ENCODE measurements at places on chromosomes 3 and 15. TPM values are rescaled to one million over a fixed set of nuclear protein-coding genes. Genes with fewer than 3 reads are reported as not detected.
A peak's percentile ranks its signal among the peaks of the same experiment; 100 is the strongest.

GRCh38 chr3:64518496-64518895 is 169.3 kb downstream of the ADAMTS9 start:
- DNase-seq, result no peak

DNA sequence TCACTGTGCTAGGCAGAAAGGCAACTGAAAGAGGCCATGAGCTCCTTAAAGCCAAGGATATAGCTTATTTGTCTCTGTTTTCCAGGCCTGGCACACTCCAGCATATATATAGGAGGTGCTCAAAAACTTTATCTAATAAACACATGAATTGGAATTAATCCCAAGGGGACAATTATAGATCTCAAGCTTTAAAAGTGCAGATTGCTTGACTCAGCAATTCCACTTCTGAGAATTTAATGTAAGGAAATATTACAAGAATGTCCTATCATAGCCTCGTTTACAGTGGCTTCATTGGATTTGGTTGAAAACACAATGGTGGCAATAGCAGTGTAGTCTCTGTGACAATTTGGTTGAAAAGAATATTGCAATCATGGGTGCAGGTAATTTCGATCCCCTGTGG is 267.3 kb downstream of the SHQ1 start:
- no peak for DNase-seq

DNA sequence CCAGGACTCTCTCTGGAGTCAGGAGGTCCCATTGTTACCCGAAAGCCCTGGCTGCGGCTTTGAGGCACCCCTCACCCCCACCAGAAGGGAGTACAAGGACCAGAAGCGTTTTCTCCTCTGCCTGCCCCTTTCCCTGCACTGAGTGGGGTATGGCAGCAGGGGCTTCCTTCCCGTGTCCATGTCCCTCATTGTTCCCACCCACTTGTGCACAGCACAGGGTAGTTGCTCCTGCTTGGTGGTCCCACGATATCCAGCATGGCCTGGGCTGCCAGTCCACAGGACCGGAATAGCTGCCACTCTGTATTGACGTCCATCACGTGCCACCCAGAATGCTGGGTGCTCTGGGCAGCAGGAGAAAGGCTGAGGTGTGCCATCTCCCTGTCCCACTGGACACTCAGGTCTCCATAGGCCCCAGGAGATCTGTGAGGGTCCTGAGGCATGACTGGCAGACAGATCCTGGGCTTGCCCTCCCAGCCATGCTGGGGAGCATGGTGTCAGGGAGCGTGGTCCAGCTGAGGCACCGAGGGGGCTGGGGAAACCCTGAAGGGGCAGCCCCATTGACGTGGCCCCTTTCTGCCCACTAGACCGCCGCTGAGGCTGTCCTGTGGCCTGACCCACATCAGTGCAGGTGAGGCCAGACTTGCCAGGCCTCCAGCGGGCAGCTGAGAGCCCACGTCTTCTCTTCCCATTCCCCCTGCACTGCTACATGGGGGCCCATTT is 45.3 kb upstream of the SEC22A start:
- DNase-seq, result peak; percentile 70

DNA sequence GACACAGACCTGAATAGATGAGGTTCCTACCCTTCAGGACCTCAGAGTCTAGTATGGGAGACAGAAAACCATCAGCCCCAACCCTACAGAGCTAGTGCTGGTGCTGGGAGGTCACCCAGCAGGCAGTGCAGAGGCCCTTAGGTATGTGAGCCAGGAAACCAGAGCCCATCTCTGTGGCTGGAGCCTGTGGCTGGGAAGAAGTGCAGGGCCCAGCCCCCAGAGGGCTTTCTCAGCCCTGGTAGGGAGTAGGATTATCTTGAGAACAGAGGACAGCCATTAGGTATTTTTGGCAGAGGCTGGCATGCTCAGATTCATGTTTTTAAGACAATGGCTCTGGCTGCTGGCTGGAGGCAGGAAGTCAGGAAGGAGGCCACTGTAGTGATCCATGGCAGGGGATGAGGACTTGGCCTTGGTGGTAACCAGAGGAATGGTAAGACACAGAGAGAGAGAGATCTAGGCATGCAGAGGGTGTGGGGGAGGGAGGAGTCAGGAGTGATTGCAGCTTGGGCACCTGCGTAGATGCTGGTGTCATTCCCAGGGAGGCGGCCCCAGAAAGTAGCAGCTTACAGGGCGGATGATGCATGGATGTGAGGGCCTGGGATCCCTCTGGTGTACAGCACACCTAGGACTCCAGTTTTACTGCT is 220.9 kb upstream of the EIF1B start:
- DNase-seq, result peak; percentile 68

- no peak for DNase-seq
These were observed 21.7 kb downstream of the GOLIM4 start for GRCh38 chr3:168073842-168074605.

The CD86 gene
- 3.9 TPM for total RNA-seq

DNA sequence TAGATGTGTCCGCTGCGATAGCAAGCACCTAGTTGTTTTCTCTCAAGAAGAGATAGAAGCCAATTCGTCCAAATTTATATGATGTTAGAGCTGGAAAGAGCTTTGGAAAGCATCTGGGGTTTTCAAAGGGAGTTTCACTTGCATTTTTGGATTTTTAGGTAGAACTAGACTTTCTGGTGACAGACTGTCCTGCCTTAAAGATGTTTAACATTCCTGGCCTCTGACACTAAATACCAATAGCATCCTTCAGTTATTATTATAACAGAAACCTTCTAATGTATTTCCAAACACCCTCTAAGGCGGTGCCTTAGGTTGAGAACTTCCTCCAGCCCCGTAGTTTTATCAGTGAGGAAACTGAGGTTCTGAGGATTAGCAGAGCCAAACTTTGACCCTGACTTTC is 305.3 kb downstream of the SATB1 start:
- DNase-seq, result no peak

GRCh38 chr3:100039075-100039474 is 75.2 kb downstream of the FILIP1L start:
- DNase-seq, result no peak

- DNase-seq, result peak; percentile 89
These were observed 92.3 kb downstream of the ATP10A start for GRCh38 chr15:25770618-25771337.
